ENCODE measurements at places on chromosomes 4 and X.

DNA sequence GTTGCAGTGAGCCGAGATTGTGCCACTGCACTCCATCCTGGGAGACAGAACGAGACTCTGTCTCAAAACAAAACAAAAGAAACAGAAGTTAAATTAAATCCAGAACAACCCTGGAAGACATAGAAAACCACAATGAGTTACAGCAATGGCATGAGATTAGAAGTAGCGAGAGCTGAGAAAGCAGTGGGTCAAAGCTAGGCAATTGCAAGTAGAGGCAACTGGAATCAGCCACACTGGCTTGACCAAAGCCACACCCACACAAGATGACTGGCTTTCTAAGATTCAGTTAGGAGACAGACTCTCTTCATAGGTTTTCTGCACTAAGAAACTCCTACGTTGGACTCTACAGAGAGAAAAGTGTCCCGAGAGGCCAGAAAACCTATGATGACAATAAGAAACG is 443.0 kb downstream of the GPM6A start:
- no peak for DNase-seq

- DNase-seq, result no peak
Observed at GRCh38 chrX:9627922-9628321, 137.7 kb downstream of the GPR143 start.

GRCh38 chr4:102579794-102580462 is 78.8 kb downstream of the NFKB1 start:
- DNase-seq, result no peak

DNA sequence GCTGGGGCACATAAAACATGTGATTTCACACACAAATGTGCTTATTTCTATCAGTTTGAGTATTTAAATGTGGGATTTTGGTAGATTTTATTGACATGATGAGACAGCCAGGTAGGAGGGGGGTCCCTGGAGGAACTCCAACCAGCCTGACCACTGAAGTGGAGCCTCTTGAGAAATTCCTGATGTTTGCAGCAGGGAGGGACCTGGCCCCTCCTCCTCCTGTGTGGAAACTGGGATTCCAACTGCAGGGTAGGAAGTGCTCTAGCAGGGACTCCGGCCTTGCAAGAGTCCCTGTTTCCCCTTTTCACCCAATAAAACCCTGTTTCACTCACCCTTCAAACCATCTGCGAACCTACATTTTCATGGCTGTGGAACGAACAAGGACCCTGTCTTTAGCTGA is 2224.0 kb upstream of the AGA start:
- no peak for DNase-seq

DNA sequence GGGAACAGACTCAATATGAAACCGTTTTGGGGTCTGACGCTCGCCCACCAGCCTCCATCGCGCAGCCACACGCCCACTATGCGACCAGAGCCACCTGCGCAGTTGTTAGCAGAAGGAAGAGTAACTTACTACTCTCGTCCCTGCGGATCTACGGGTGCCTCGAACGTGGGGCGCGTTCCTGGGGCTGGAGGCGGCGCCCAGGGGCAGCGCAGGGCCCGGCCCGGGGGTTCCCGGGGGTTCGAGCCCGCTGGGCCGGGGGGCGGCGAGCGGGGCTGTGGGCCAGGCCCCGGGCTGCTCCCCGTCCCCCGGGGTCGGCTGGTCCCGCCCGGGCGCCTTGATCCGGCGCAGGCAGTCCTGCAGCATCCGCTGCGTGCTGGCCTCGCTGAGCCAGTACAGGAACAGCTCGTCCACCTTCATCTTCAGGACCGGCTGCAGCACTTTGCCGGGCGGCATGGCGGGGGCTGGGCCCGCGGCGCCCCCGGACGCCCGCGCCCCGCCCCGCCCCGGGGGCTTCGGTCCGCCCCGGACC is 404 bp downstream of the PPP2R3B start:
- DNase-seq, result peak; percentile 58

- DNase-seq, result no peak
Observed at GRCh38 chrX:32370456-32371205, 840.7 kb downstream of the DMD start.

- no peak for DNase-seq
Observed at GRCh38 chr4:15988222-15988621, 25.2 kb upstream of the FGFBP2 start.

Data from activated naive CD4-positive, alpha-beta T cell treated with anti-CD3 and anti-CD28 coated beads, Interleukin-2, amount 50 U/mL, for 16 hours (primary cell).